Tibial nerve (tissue), 4 donors: ENCODE measurements at places on chromosomes 1 and 21.
A peak's percentile ranks its signal among the peaks of the same experiment; 100 is the strongest.

GRCh38 chr1:55010887-55011217 lies 12.1 kb downstream of the BSND start:
- no peaks in the 10 kb centered on the region for H3K27me3 ChIP-seq
- no peaks in the 10 kb centered on the region for H3K36me3 ChIP-seq
- H3K27ac ChIP-seq = no peak overlapping the region
- H3K4me1 ChIP-seq = no peaks in the 10 kb centered on the region

GRCh38 chr21:15001857-15002606 lies 62.8 kb downstream of the NRIP1 start:
- H3K27me3 ChIP-seq = no peaks in the 10 kb centered on the region
- no peak for DNase-seq
- H3K36me3 ChIP-seq = no peaks in the 10 kb centered on the region
- peaks cover 18% of the 10 kb centered on the region for H3K4me1 ChIP-seq

DNA sequence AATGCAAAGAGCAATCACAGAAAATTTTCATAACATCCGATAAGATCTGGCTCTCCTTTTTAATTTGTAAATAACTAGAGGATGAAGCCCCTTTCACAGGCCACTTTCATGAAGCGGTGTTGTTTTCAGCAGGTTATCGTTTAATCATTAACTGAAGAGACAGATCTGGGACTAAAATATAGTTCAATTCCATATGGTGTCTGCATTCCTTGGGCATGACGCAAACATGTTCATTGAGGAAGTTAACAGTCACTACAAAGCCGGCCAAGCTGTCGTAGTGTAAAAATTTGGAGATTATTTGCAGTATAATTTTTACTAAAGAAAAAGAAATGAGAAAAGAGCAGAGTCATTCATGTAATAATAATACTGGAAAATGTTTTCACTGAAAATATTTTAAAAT lies 565.2 kb upstream of the ADAMTS5 start:
- DNase-seq = no peak
- H3K36me3 ChIP-seq = no peaks in the 10 kb centered on the region
- H3K4me1 ChIP-seq = no peaks in the 10 kb centered on the region
- H3K4me3 ChIP-seq = no peak overlapping the region
- no peaks in the 10 kb centered on the region for H3K27me3 ChIP-seq

DNA sequence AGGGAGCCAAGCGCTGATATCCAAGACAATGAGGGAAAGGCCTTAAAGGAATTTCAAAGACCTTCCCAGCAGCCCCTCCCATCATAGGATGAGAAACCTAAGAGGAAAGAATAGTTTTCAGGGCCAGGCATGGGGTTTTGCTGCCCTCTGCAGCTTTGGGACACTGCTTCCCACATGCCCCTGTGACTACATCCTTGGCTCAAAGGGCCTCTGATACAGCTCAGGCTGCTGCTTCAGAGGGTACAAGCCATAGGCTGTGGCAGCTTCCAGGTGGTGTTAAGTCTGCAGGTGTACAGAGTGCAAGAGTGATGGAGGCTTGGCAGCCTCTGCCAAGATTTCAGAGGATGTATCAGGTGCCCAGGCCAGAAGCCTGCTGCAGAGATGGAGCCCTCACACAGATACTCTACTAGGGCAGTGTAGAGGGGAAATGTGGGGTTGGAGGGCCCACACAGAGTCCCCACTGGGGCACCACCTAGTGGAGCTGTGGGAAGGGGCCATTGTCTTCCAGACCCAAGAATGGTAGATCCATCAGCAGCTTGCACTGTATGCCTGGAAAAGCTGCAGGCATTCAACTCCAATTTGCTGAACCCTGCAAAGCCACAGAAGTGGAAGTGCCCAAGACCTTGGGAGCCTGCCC lies 125.8 kb downstream of the SLC45A1 start:
- no peaks in the 10 kb centered on the region for H3K27me3 ChIP-seq
- no peak for DNase-seq
- no peak overlapping the region for H3K4me3 ChIP-seq

DNA sequence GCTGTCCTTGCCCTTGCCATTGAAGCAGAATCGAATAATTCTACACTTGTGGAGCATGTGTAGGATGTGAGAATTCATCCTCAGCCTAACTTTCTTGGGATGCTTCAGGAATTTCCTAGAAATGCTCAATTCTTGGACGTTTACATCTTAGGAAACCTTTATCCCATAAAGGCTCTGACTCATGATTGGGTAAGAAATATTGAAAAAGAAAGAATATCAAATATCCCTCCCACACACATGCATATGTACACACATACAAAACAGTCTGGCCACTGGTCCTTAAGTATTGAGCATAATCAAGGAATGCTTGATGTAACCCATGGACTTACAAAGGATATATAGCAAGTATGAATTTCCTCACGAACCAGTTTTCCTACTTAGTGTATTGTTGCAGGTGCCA lies 83.9 kb upstream of the IPO9 start:
- DNase-seq = no peak
- H3K4me1 ChIP-seq = peaks cover 37% of the 10 kb centered on the region
- no peaks in the 10 kb centered on the region for H3K27me3 ChIP-seq
- no peak overlapping the region for H3K4me3 ChIP-seq
- H3K27ac ChIP-seq = no peak overlapping the region

DNA sequence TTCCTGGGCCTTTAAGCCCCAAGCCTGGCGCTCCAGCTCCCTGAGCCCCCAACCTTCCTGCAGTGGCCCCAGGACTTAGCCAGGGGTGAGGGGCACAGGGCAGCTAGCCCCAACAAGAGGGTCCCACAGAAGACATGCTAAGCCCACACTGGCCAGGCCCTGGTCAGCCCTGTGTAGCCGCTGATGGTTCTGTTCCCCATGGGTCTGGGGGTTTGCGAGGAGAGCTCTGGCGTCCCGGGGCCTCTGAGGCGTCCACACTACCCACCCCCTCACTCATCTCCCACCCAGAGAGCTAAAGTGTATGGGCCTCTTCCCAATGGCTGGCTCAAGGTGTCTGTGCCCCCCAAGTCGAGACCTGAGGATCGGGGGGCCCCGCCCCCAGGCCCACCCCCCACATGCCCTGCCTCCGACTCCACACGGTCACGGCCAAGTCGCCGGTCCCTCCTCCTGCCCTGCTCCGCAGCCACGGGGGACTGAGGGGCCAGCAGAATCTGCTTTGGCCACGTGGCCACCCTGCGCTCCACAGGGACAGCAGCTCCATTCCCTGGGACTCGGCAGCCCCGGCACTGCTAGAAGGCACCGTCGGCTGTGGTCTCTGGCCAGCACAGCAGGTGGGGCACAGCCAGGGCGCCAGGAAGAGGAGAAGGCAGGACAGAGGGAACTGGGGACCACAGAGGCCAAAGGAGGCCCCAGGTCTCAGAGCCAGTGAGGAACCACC lies 7.8 kb downstream of the TNFRSF18 start:
- H3K36me3 ChIP-seq = no peaks in the 10 kb centered on the region
- peaks cover 6% of the 10 kb centered on the region for H3K4me1 ChIP-seq
- H3K27me3 ChIP-seq = peaks cover 25% of the 10 kb centered on the region
- DNase-seq = no peak
- no peak overlapping the region for H3K27ac ChIP-seq

- H3K27me3 ChIP-seq = no peaks in the 10 kb centered on the region
- H3K27ac ChIP-seq = peak overlapping the region; percentile 69
- DNase-seq = peak; percentile 76
- H3K4me1 ChIP-seq = peaks cover 23% of the 10 kb centered on the region
- no peak overlapping the region for H3K4me3 ChIP-seq
Observed at GRCh38 chr1:8133657-8134430, 107.7 kb upstream of the ERRFI1 start.

DNA sequence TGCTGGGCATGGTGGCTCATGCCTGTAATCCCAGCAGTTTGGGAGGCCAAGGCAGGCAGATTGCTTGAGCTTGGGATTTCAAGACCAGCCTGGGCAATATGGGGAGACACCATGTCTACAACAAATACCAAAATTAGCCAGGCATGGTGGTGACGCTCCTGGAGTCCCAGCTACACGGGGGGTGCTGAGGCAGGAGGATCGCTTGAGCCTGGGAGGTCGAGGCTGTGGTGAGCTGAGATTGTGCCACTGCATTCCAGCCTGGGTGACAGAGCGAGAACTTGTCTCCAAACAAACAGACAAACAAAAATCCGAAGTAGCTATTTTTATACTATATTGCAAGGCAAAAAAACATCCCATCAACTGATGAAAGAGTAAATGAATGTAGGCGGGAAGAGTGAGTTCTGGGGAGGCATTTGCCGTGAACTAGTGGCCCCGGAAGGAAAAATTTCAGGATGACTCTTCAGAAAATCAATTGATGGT lies 40.6 kb downstream of the NCMAP start:
- peaks cover 12% of the 10 kb centered on the region for H3K27me3 ChIP-seq
- no peak overlapping the region for H3K4me3 ChIP-seq
- DNase-seq = no peak
- H3K4me1 ChIP-seq = no peaks in the 10 kb centered on the region
- H3K27ac ChIP-seq = peak overlapping the region; percentile 3

- no peak overlapping the region for H3K27ac ChIP-seq
- H3K4me3 ChIP-seq = no peak overlapping the region
- DNase-seq = no peak
- no peaks in the 10 kb centered on the region for H3K27me3 ChIP-seq
- H3K4me1 ChIP-seq = no peaks in the 10 kb centered on the region
- no peaks in the 10 kb centered on the region for H3K36me3 ChIP-seq
Observed at GRCh38 chr1:197841883-197842553, 60.4 kb upstream of the C1orf53 start.

DNA sequence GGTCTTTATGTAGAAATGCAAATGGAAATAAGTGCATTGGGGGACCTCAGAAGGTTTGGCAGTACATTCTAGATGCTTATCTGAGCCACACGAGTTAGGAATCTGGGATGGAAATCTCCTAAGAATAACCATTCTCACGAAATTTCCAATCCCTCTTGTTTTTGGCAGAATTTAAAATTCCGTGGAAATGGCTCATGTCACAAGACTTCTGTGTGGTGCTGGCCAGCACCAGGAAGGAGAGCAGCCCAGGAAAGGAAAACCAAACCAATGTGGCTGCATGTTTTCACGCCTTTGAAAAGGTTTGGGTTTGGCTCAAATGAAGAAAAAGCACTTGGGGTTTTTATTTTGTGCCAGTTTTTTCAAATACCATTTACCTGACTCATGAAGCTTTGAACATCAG lies 80.1 kb upstream of the KCNK2 start:
- no peaks in the 10 kb centered on the region for H3K27me3 ChIP-seq
- peak overlapping the region; percentile 24 for H3K27ac ChIP-seq
- no peaks in the 10 kb centered on the region for H3K36me3 ChIP-seq
- no peaks in the 10 kb centered on the region for H3K4me1 ChIP-seq
- no peak overlapping the region for H3K4me3 ChIP-seq

- H3K27ac ChIP-seq = peak overlapping the region; percentile 94
- DNase-seq = no peak
- H3K27me3 ChIP-seq = no peaks in the 10 kb centered on the region
- H3K36me3 ChIP-seq = no peaks in the 10 kb centered on the region
Observed at GRCh38 chr1:38015978-38016725, 3.6 kb downstream of the UTP11 start.

DNA sequence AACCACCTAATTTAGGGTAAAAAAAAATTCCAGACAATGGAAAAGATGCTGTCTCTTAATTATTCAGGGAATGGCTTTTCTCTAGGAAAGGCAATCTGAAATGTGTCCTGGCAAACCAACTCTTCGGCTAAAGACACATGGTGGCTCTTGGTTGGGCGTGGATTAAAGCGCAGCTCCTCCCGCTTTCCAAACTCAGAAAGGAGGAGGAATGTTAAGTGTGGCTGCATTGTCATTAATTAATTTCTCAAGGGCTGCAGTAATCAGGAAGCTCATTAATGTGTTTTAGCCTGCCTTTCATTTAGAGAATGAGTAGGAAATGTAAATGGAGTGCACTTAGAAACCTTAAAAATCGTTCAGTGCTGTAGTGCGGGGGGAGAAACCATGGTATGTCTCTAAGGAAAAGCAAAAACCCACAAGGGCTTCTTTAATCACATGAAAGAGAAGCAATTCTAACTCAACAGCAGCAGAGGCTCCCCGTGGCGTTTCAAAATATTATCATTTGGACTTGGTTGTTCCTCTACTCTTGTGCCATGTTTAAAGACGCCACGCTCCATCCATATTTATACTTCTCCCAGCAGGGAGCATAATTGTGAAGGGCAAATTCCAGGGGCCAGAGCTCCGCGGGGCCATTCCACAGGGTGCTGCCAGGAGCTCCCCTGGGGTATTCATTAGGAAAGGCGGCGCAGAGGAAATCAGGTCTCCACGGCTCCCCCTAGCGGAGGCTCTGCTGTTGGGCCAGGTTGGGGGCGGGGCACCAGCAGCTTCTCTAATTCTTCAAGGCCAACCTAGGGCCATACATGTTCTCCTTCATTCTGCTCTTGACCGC lies 91.9 kb upstream of the SSX2IP start:
- peak; percentile 41 for DNase-seq
- no peaks in the 10 kb centered on the region for H3K36me3 ChIP-seq
- H3K27me3 ChIP-seq = no peaks in the 10 kb centered on the region
- H3K4me1 ChIP-seq = no peaks in the 10 kb centered on the region
- H3K27ac ChIP-seq = no peak overlapping the region

GRCh38 chr1:156652131-156652991 lies 10.4 kb downstream of the BCAN start:
- H3K27ac ChIP-seq = no peak overlapping the region
- no peaks in the 10 kb centered on the region for H3K36me3 ChIP-seq
- no peak for DNase-seq
- H3K4me3 ChIP-seq = no peak overlapping the region
- H3K4me1 ChIP-seq = peaks cover 8% of the 10 kb centered on the region

- H3K36me3 ChIP-seq = no peaks in the 10 kb centered on the region
- no peak overlapping the region for H3K4me3 ChIP-seq
- H3K27me3 ChIP-seq = no peaks in the 10 kb centered on the region
- H3K4me1 ChIP-seq = no peaks in the 10 kb centered on the region
Observed at GRCh38 chr21:28310171-28310685, 682.4 kb downstream of the LTN1 start.

GRCh38 chr1:7899741-7900140 lies 40.9 kb downstream of the TNFRSF9 start:
- no peaks in the 10 kb centered on the region for H3K27me3 ChIP-seq
- no peak for DNase-seq
- no peaks in the 10 kb centered on the region for H3K4me1 ChIP-seq
- no peaks in the 10 kb centered on the region for H3K36me3 ChIP-seq

DNA sequence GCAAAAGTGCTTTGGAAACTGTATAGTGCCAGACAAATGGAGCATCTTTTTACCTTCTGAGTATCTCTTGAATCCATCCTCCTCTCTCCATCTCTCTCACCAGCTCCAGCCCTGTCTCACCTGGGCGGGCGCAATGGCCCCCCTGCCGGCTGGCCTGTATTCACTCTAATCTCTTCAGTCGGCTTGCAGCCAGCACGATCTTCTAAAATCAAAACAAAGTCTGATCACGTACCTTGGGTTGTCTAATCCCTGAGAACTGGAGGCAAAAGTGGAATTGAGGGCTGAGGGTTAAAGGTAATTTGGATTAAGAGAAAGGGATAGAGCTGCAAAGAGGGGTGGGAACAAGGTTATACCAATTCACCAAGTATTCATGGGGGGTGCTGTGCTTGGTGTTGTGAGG lies 46.0 kb upstream of the LRRN2 start:
- H3K27me3 ChIP-seq = peaks cover 36% of the 10 kb centered on the region
- no peak overlapping the region for H3K4me3 ChIP-seq
- H3K27ac ChIP-seq = no peak overlapping the region
- no peaks in the 10 kb centered on the region for H3K4me1 ChIP-seq
